ENCODE measurements at places on chromosomes 7 and 10.

GRCh38 chr7:15279640-15280039 is 282.2 kb downstream of the AGMO start:
- DNase-seq = no peak

DNA sequence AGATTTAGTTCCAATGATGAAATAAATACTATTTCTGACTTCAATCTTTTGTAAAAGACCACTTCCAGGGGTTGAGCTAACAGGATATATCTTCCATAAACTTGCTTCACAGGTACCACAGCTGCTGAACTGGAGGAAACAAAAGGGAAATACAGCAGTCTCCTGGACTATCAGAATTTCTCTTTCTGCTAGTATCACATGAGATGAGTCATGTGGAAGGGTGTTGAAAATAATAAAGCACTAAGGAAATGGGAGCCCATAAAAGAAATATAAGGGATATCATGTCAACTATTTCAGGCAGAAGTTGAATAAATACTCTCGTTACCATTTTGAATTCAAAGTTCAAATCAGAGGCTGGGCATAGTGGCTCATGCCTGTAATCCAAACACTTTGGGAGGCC is 250.3 kb upstream of the NFE2L3 start:
- DNase-seq = no peak

- DNase-seq = no peak
Measured at GRCh38 chr10:104735036-104735756, 94.1 kb downstream of the SORCS3 start.

DNA sequence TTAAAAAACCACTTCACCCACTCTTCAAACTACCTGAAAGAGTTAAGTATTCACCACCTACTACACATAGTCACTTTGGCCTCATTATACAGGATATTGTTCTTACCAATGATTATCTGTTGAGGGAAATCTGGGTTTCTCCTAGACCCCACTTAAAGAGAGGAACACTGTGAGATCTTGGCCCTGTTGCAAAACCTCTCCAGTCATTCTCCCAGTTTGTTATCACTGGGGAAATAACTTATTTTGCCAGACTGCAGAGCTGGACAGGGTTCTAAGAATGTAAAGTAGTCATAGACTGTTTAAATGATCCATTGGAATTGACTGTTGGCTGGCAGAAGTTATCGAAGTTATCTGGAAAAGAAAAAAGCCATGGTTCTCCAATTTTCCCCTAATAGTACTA is 143.8 kb downstream of the HGF start:
- DNase-seq = no peak

GRCh38 chr7:134058980-134059379 is 68.2 kb upstream of the LRGUK start:
- no peak for DNase-seq

All from NCI-H446 treated with DMSO at 0.1 percent for 48 hours (cell line).